ENCODE measurements at places on chromosomes 6 and 20.

DNA sequence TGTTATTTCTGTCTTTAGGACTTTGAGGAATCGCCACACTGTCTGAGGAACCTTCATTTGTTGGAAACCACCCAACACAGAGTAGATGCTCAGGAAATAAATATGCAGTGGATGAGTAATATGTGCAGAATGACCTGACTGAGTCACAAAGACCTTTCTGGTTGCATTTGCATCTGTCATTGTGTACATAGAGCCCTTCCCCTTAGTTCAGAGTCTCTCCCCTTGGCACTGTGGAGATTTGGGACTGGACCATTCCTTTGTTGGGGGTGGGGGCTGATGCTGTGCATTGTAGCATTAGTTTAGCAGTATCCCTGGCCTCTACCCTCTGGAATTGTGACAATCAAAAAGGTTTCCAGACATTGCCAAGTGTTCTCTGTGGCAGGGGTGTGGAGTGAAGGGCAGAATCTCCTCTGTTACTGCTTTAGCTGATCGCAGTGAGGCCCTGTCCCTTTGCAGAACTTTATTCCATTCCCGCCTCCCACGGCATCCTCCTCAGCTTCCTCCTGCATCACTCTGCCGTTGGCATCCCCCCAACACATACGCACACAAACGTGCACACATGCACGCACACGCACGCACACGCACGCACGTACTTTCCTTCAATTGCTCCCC lies 64.5 kb downstream of the EYA2 start:
- DNase-seq: no peak

GRCh38 chr6:148273962-148274752 lies 68.5 kb upstream of the SASH1 start:
- DNase-seq: no peak

- DNase-seq: no peak
Observed at GRCh38 chr6:143135325-143135724, 74.6 kb downstream of the AIG1 start.

DNA sequence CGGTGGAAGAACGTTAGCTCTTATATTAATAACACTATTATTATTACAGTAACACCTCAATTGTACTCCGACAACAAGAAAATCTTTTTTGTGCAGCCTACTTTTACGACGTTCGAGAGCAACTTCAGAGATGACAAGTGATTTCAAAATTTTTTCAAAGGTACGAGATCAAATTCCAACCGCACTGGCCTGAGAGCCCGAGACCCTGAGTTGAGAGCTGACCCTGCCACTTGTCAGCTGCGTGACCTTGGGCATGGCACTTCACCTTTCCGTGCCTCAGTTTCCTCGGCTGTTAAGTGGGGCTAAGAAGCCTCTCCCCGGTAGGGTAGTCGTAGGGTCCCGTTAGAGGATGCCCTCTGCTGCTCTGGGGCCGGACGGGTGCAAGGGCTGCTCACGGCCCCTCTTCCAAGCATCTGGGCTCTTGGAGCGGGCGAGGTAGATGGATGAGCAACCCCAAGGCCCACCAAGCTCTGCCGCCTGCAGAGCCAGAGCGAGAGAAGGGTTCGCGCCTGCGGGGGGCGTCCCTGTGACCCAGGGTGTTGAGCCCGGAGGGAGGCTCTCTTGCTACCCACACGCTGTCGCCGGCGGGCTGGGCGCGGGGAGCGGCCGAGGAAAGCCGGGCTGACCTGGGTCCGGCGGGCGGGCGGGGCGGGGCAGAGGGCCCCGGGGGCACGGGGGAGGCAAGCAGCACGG lies 510 bp downstream of the NDRG3 start:
- no peak for DNase-seq

GRCh38 chr6:160238761-160239751 lies 19.6 kb downstream of the SLC22A2 start:
- DNase-seq: no peak

DNA sequence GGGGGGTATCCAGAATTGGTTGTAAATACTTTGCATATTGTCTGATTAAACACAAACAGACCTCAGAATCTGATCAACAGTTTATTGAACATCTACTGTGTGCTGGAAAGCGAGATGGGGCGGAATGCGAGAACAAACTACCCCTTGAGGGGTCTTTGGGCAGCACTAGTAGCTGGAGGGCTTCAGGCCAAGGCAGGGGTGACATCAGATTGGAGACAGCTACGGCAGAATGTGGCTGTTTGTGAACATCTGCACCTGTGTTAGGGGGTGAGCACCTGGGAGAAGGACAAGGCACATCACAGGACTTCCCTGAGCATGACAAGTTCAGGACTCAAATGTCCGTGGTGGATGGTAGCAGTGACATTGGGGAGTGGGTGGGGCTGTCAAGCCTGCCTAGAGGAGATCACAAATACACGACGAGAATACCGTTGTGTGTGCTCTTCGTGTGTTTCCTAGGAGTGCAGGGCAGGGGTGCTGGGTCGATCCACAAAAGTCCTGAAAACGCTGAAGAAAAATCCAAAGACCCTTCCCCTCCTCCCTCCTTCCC lies 59.5 kb downstream of the SRC start:
- no peak for DNase-seq

DNA sequence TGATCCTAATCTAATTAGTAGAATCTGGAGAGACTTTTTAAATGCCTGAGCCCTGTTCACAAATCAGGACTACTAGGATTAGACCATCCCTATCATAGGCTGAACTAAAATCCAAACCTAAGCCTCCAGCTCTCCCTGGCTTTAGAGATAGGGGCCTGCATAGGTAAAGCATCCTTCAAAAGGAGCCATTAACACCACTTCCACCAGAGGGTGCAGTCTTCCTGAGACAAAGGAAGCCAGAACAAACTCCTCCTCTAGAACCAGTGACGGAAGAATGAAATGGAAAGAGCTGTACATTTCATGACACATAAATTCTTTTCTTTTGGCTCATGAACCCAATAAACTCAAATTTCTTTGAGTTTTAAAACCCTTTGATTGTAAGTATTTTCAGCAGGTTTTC lies 291.2 kb upstream of the ADGRB3 start:
- DNase-seq: no peak

- no peak for DNase-seq
Observed at GRCh38 chr20:57678340-57678739, 31.5 kb downstream of the PMEPA1 start.

- DNase-seq: no peak
Observed at GRCh38 chr20:62025832-62026563, 39.7 kb downstream of the TAF4 start.

- no peak for DNase-seq
Observed at GRCh38 chr20:12815231-12815768, 193.5 kb upstream of the SPTLC3 start.

GRCh38 chr6:106315765-106316374 lies 9.7 kb downstream of the ATG5 start:
- no peak for DNase-seq

DNA sequence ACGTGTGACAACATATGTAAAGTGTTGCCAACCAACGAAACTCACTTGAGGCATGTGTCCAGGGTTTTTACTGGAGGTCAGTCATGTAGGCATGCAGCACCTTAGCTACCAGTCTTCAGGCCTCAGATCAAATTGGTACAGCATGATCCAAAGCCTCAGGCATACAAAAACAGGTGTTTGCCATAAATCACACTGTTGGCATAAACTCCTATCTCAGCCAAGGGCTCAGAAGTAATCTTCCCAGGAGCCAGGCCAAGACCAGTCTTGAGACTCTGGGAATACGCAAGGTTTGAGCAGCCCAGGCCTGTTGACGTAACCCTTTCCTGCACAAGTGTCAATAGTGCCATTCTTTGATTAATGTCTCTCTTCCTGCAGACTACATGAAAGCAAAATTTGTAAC lies 163.5 kb downstream of the PRL start:
- DNase-seq: no peak

GRCh38 chr6:166608774-166609173 lies 18.3 kb downstream of the RPS6KA2 start:
- no peak for DNase-seq

DNA sequence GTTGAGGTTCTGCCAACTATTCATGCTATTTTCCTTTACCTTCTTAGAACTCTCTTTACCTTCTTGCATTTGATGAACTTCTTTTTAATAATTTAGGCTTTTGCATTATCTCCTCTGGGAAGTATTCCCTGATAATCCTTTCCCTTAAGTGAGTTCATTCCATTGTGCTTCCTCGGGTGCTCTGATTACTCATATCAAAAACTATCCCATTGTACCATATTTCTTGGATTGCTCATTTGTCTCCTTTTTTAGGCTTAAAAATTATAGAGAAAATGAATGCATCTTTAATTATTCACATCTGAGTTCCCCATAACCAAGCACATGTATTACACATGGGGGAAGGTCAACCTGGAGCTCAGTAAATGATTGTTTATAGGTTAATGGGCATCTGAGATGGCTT lies 2.5 kb downstream of the CALHM4 start:
- DNase-seq: no peak

- no peak for DNase-seq
Observed at GRCh38 chr20:56924292-56925081, 295.4 kb downstream of the TFAP2C start.

DNA sequence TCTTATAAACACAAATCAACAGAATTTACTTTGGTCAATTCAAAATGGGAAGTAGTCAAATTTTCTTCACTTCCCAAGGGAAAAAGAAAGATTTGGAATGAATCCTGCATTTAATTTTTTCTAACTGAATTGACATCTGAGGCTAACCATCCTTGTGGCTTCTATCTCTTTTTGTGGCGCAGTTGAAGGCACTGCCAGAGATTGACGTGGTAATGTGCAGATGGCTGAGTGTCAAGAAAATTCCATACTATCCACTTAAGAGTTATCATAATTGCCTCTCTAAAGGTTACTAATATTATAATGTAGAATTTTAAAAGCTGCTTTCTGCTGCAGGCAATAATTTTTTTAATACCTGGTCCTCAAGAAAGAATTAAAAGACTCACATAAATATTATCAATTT lies 162.3 kb downstream of the KLHL32 start:
- DNase-seq: no peak

DNA sequence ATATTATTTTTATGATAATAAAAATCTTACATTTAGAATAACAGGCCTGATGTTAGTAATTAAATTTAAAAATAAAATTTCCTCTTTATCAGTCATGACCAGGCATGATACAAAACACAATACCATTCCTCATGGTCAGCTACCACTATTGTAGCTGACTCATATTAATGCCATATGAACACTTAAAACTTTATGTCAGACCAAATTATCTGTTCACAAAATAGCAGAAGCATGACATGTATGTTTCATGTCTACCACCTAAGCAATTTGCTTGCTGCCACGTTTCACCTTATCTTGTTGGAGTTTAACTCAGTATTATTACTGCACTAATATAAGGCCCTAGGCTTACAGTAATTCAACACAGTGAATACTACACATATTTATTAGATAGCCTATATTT lies 65.7 kb downstream of the HTR1B start:
- no peak for DNase-seq

DNA sequence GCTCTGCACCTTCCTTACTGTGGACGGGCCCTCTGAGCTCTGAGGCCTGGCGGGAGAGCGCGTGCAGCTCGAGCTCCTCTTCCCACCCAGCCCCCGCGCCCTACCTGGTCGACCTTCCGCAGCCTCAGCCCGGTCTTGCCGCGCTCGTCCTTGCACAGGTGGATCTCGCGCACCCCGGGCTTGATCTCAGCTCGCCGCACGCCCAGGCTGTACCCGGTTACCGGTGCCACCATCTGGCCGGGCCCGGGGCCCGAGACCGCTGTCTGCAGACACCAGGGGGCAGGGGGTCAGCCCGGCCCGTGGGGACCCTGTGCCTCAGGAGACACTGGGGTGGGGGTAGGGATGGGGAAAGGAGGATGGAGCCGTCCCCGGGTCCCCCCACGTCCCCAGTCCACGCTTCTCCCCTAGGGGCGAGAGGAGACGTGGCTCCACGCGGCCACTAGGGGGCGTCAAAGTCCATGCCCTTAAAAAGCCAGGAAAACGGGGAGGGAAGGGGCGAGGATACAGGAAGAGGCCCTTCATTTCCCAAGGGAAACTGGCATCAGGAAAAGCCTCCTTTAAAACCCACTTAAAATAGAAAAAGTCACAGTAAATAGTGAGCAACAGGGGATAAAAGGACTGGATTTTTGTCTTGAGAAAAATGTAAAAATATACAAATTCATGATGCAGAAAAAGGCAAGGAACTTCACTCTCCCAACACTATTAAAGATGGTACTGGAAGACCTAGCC lies 15.5 kb downstream of the SDCBP2 start:
- peak; percentile 48 for DNase-seq

DNA sequence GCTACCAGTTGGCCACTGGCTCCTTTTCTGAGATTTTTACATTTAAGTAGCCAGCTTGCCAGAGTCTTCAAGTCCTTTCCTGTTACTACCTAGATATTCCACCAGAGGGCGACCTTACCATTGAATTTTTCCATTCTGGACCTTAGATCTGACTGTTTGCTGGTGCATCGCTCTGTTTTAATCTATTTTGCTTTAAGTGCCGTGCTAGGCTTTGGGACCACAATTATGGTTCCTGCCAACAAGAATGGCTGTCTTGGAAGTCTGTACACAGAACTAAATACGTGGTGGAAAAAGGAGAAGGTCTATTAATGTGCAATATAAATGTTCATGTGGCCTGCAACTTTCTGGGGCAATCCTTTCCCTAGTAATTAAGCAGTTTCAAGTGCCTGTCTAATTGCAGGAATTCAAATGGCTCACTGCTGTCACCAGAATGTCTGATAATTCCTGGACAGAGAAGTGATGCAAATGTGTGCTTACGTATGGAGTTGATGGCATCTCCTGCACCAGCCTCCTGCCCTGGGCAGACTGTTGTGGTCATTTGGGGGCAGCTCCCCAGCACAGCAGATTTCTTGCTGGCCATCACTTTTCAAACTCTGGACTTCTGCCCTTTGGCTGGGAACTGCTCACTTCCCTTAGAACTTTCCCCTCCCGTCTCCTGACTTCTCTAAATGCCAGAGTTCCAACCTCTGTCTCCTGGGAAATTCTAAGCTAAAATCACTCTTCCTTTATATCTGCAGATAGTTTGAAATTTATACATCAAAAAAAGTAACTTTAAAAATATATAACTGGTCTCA lies 5.6 kb upstream of the HLA-DOA start:
- DNase-seq: peak; percentile 34

- no peak for DNase-seq
Observed at GRCh38 chr20:25081065-25081729, 744 bp downstream of the VSX1 start.

DNA sequence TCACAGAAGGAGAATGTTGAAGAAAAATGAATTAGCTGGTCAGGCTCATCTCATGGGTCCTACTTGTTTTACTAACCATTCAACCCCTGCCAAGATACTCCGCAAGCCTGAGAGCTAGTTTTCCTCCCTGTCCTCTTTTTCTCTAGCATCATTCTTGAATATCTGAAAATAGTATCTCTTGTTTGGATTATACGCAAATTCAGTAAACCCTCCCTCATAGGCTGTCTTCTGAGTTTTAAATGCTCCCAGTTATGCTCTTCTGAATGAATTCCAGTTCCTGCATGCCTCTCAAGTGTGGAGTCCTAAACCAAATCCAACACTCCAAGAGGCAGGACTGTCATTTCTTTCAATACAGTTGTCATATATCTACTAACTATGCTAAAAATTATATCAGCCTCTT lies 99.6 kb downstream of the COL21A1 start:
- DNase-seq: no peak

GRCh38 chr6:139801571-139802321 lies 427.3 kb upstream of the CITED2 start:
- no peak for DNase-seq

- no peak for DNase-seq
Observed at GRCh38 chr6:101146389-101146788, 247.1 kb upstream of the GRIK2 start.
